EL (cell line): ENCODE measurements at places on chromosomes 6 and 20.

GRCh38 chr20:3652221-3652620 is 11.0 kb downstream of the GFRA4 start:
- DNase-seq = no peak

DNA sequence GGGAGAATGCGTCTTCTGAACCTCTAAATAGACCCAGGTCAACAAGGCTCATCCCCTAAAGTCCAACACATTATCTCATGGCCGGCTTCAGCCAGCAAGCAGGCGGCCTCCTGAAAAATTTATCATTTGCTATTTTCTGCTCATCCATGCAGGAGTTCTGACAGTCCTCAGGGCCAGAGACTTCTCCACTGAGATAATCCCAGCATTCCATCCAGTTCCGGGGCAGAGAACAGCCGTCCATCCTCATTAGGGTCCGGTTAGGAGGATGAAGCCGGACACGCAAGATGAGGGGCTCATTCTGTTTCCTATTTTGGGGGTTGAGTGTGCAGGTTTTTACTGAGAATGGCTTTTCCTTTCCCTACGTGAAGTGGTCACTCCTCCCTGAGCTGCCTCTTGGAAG is 258.1 kb downstream of the PREX1 start:
- DNase-seq = no peak

GRCh38 chr6:136337606-136338005 is 48.0 kb upstream of the BCLAF1 start:
- no peak for DNase-seq

- no peak for DNase-seq
These were observed 1355.1 kb upstream of the CITED2 start for GRCh38 chr6:140729521-140729920.

- DNase-seq = no peak
These were observed 94.5 kb downstream of the SCP2D1 start for GRCh38 chr20:18908109-18908508.

GRCh38 chr6:154167126-154167525 is 128.1 kb downstream of the OPRM1 start:
- DNase-seq = no peak
